ENCODE measurements at places on chromosomes 4 and X.

GRCh38 chr4:175758050-175759024, 53.7 kb downstream of the GPM6A start:
- DNase-seq: no peak

DNA sequence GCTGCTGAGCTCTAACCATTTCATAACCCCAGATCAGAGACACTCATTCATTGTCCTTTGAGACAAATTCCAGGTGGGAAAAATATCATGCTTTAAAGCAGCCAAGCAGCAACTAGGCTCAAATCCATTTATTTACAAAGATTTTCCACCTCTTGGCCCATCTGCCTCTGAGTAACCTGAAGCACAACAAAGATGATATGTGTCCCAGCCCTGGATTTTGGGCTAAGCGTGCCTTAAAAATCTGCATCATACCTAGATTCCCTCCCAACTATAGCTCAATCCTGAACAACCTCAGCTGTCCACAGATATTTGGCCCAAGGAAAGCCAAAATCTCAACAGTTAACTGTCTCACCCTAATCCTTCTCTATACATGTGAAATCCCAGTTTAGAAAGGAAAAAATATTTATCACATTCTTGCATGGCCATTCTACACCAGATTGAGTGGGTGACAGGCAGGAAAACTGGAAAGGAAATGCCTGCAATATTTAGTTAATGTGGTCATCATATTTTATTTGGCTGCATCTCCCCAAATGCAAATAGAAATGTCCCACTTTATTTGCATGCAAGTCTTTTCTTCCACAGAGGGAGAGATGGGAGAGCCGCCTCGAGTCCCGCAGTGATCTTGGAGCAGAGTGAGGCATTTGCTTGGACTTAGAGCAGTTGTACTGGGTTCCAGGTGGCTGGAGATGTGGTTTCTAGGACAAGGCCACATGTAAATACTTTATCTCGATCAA, 146.4 kb upstream of the EOLA2 start:
- no peak for DNase-seq

DNA sequence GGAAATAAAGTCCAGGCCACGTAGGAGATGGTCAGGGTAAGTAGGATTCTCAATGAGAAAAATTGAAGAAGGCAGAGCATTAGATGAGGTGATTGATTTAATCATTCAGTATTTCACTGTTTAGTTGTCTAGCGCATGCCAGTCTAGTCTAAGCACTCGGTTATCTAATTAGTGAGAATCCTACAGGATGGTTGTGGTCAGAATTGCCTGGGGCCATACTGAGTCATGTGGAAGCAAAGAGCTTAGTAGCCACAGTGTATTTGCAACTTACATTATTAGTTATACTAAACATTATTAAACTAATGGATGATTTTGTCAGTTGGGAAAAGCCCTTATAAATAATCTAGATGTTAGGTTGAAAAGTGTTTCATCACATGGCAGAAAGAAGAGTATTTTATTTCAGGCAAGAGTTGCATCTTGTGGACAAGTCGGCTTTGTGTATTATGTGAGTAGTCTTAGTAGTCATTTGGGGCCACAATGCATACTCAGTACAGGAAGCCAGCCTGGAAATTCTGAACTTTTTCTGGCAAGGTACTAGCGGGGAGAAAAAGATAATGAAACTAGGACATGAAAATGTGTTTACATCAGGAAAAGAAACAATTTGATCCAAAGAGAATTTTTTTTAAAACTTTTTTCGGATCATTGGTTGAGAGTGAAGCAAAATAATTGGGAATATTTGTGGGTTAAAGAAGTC, 31.9 kb downstream of the CPEB2 start:
- DNase-seq: no peak

- DNase-seq: no peak
These were observed 1.8 kb downstream of the ZIC3 start for GRCh38 chrX:137567682-137568232.

GRCh38 chr4:25913056-25913850, 767 bp upstream of the SMIM20 start:
- DNase-seq: peak; percentile 15

DNA sequence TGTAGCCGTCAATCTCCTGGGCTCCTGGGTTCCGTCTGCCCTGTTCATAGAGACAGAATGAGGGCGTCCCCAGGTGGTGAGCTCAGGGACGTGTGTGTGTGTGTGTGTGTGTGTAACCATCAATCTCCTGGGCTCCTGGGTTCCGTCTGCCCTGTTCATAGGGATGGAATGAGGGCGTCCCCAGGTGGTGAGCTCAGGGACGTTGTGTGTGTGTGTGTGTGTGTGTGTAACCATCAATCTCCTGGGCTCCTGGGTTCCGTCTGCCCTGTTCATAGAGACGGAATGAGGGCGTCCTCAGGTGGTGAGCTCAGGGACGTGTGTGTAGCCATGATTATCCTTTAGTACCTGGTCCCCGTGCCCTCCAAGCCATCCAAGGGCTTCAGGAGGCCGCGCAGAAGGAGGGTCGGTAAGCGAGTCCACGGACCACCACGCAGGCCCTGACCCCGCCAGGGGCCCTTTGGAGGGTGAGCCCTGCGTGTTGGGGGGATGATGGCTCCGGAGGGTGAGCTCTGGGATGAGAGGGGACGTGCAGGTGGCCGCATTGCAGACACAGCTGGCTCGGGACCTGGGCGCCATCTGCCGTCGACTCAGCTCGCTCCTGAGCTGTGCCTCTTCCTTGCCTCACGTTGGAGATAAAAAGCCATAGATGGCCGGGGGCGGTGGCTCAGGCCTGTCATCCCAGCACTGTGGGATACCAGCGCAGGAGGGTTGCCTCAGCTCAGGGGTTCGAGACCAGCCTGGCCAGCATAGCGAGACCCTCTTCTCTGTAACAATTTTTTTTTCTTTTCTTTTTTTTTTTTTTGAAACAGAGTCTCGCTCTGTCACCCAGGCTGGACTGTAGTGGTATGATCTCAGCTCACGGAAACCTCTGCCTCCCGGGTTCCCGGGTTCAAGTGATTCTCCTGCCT, 5.4 kb upstream of the GTPBP6 start:
- no peak for DNase-seq

- DNase-seq: no peak
These were observed 110.8 kb downstream of the PWWP3B start for GRCh38 chrX:106278951-106279350.

DNA sequence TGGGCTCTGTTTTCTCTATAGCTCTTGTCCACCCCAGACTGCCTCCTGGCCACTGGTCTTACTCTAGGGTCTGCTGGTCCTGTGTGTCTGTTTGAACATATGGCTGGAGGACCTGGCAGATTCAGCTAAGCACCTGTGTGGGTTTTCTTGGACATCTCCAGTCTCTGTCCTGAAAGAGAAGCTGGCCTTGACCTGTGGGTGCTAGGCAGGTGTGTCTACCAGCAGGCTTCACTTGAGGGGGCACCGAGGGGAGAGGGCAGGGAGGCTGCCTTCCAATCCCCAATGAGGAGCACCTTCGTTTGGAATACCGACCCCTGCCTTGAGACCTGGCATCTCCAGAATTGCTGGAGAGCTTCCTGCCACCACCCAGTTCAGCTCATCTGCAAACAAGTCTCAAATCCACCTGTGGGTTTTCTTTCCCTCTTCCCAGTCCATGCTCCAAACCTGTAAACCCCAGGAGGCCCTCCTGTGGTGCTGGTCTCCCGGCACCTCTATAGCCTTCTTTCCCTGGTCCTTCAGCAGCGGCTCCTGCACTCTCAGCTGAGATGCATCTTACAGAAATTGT, 45.2 kb downstream of the HTRA3 start:
- DNase-seq: no peak

GRCh38 chr4:78345237-78345636, 206.3 kb upstream of the ANXA3 start:
- DNase-seq: no peak
